Activated T-helper 1 cell treated with anti-CD3 and anti-CD28 coated beads, Interleukin-2, amount 50 U/mL, for 16 hours (primary cell): ENCODE measurements at places on chromosomes 7 and 10.

DNA sequence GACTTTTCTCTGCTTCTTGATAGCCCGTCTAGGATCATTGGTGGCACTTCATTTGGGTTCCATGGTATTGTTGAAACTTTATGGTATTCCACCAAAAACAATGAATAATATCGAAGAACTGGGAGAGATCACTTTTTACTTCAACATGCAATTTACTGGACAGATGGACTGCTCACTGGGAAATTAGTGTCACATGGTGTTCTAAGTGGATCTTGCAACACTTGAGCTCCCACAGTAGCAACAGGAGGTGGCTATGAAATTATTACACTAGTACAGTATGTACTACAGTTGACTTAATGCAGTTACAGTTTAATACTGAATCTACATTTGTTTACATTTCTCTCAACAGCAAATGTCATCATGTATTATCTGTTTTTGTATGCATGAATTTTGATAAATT is 997.3 kb downstream of the REEP3 start:
- DNase-seq, result no peak

DNA sequence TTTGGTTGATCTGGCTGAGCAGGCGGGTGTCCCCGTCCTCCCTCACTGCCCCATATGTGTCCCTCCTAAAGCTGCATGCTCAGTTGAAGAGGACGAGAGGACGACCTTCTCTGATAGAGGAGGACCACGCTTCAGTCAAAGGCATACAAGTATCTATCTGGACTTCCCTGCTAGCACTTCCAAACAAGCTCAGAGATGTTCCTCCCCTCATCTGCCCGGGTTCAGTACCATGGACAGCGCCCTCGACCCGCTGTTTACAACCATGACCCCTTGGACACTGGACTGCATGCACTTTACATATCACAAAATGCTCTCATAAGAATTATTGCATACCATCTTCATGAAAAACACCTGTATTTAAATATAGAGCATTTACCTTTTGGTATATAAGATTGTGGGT is 26.9 kb upstream of the TRIM56 start:
- peak; percentile 15 for DNase-seq

DNA sequence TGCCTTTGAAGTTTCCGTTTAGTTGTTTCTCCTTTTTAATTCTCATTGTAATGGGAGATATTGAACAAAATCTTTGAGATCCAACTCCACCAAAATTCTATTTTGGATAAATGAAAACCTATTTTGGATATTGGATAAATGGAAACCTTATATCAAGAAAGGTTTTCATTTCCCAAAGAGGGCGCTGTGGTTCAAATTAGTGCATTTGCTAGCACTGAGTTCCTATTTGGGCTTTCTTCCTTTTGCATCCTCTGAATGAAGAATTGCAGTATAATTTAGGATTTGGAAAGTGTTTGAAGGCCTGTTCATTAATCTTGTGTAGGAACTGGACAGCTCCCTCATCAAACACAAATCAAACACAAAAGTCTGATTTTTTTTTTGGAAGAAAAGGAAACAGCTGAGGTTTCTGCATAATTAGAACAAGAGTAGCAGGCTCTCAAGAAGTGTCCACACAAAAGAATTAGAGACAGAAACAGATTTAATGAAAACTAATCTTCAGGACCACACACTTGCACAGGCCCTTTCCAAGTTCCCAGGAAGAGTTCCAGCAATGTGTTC is 80.8 kb upstream of the KLF14 start:
- DNase-seq, result no peak

DNA sequence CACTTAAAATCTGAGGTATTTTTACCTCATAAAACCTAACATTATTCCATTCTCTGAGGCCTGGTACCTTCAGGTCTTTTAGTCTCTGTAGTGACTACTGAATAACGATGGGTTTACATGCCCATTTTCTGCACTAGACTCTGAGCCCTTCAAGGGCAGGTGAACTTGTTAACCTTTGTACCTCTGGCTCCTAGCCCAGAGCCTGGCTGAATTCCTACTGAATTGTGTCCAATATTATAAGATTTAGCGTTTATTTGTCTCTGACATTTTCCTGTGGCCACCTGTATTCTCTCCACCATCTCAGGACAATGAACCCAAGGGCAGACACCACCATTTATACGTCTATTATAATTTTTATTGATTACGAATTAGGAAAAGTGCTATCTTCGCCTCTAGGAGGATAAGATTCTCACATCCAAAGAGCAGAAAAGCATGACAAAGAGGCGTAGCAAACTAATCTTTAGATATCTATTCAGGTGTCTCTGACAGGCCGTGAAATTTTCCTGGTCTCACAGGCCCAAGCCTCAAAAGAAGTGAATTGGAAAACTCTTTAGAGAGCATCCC is 27.9 kb upstream of the HNRNPH3 start:
- DNase-seq, result no peak

DNA sequence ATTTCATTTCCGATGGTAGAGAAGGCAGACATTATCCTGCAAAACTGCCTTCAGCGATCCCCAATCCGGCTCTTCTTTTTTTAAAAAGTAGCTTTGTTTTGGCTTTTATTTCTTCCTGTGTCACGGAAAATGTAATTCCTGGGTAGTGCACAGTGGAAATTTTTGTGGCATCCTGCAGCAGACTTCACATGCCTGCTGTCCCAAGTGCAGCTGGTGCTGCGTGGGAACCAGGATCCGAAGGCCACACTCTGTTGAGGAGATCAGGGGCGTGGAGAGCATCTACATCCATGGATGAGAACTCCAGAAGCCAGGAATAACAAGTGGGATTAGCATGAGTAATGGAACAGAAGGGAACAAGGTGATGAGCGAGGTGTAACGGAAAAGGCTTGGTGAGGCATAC is 4.6 kb downstream of the VWA2 start:
- no peak for DNase-seq

- DNase-seq, result no peak
Observed at GRCh38 chr7:112160130-112160770, 45.9 kb downstream of the DOCK4 start.

DNA sequence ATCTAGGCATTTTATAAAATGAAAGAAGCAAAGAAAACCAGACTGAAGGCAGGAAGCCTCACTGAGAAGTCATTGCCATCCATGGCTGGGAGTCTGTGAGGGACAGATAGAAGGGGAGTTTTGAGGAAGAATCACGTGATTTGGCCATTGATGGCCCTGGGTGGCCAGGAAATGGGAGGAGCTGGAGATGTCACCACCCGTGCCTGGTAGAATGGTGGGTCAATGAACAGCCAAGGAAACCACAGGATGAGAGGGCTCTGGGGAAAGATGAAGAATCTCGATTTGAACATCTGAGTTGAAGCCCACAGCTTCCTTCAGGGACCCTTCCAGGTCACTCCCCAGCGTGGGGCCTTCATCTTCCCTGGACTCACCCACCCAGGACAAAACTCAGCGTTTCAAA is 103.3 kb upstream of the CHST15 start:
- no peak for DNase-seq

- DNase-seq, result no peak
Observed at GRCh38 chr7:124051681-124052377, 19.0 kb upstream of the TMEM229A start.

DNA sequence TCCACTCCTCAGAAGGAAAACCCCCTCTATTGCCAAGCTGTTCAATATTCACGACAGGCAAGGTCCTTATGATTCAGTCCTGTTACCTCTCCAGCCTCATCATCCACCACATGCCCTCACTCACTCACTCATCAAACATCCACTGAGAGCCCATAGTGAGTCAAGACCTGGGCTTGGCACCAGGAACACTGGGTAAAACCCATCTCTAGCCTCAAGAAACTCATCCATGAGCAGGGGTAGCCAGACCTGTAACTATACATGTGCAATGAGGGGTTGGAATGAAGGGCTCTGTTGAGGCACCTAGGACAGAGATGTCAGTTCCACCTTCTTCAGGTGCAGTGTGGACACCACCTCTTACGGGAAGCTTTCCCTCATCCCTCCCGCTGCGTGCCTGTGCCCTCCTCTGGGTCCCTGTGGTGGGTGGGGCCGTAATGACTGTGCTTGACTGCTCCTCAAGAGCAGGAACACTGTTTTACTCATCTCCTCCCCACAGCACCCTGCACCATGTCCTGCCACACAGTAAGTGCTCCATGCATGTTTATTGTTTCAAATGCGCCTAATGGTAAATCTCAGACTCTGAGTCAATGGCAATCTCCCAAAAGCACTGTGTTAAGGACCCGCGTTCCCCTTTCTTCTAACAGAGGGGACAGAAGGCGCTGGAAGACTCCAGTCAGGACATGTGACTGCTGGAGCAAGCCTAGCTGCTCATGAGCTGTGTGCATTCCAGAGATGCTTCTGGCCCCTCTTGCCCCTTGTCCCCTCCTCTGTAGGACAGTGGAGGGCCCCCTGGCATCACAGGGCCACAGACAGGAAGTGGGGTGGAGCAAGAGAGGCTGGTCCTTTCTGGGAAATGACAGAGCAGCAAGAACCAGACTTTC is 95.4 kb downstream of the HIPK2 start:
- DNase-seq, result no peak

GRCh38 chr10:99393683-99394082 is 36.7 kb downstream of the GOT1 start:
- DNase-seq, result no peak

DNA sequence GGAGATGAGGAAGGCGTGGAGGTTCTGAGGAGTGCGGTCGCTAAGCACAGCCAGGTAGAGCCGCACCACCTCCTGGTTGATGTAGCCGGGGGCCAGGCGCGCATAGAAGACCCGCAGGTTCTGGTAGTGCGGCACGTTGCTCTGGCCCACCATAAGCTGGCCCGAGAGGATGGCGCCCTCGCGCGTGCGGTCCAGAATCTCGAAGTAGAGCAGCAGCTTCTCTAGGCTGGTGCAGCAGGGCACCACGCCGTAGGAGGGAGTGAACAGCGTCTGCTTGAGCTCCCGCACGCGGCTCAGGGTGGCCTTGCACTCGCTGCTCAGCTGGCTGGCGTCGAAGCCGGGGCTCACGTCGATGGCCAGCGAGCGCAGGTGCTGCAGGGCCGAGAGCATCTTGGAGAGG is 77.8 kb upstream of the TNRC18 start:
- DNase-seq, result no peak

GRCh38 chr7:67407392-67408071 is 410.9 kb downstream of the TYW1 start:
- no peak for DNase-seq

- no peak for DNase-seq
Observed at GRCh38 chr10:22986771-22987542, 59.1 kb downstream of the ARMC3 start.

DNA sequence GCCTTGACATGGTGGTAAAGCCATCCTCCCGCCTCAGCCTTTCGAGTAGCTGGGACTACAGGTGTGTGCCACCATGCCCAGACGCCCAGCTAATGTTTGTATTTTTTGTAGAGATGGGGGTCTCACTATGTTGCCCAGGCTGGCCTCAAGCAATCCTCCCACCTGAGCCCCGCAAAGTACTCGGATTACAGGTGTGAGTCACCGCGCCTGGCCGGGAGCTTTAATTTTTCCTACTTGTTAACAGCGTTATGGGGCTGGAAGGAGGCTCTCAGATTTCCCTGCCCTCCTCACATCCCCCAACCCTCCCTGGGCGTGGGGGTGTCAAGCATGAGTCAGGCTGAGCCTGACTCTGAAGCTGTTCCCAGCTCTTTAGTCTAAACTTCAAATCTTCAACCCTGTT is 8.3 kb downstream of the ALKBH4 start:
- DNase-seq, result no peak

- DNase-seq, result no peak
Observed at GRCh38 chr7:26356229-26356628, 64.6 kb downstream of the SNX10 start.

DNA sequence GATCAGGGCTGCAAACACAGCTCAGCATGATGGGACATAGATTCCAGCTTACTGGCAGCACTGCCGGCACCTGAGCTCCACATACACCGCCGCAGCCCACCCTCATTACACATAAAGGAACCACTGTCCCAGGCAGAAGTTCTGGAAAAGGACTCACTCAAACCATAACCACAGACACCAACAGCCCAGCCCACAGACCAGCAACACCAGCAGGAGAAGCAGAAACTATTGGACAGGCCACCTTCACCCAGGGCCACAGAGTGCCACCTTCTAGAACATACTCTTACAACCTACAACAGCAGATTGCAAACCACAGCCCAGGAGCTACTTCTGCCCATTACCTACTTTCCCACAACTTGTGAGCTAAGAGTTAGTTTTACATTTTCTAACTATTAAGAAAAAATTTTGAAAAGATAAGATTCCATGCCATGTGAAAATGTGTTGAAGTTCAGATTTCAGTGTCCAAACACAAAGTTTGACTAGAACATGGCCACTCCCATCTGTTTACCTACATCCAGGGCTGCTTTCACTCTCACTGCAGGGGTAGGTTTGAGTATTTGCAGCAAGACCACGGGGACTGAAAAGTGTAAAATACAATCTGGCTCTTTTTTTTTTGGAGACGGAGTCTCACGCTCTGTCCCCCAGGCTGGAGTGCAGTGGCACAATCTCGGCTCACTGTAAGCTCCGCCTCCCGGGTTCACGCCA is 153.0 kb downstream of the TNS3 start:
- no peak for DNase-seq

- no peak for DNase-seq
Observed at GRCh38 chr10:133122171-133122935, 34.6 kb downstream of the ADGRA1 start.

DNA sequence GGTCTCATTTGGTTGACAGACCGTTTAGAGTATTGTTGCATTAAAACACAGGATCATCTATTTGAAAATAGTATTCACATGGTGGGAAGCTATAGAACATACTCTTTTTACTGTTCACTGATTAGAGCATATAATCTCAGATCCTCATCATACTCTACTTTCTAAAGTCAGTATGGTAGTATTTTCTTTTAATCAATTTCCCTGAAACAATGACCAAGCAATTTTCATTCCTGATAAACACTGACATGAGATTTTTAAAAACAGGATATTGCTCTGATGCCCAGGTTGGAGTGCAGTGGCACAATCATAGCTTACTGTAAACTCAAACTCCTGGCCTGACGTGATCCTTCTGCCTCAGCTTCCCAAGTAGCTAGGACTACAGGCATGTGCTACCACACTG is 63.9 kb downstream of the PTPN12 start:
- no peak for DNase-seq

DNA sequence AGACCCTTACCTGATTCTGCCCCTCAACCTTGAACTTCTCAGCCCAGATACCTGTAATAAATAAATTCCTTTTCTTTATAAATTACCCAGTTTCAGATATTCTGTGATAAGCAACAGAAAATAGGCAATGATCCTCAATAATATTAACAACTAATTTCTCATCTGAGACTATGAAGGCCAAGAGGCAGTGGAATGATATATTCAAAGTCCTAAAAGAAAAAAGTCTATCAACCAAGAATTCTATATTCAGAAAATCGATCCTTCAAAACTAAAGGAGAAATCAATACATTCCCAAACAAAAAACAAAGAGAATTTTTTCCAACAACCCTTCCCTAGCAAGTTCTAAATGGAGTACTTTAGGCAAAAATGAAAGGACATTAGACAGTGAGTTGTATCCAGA is 279.6 kb downstream of the PTPRN2 start:
- DNase-seq, result no peak

GRCh38 chr7:65269150-65269856 is 104.4 kb upstream of the ZNF92 start:
- DNase-seq, result no peak

DNA sequence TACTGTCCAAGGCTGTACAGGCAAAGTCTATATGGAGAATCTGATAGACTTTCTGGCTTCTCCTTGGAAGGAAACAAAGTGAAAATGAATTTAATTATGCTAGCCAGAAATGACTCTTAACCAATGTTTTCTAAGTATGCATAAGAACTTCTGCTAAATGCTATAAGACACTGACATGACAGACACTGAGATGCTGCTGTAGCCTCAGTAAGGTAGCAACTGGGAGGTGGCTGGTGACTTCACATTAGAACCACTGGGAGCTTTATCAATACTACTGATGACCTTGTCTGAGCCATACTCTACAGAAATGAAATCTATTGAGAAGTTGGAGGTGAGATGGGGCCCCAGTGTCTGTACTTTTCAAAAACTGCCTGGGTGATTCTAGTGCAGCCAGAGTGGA is 188.6 kb downstream of the ZNF365 start:
- no peak for DNase-seq
